ENCODE measurements at places on chromosomes 7 and 10.

- DNase-seq: no peak
Observed at GRCh38 chr7:143295870-143296269, 7.7 kb downstream of the CASP2 start.

GRCh38 chr10:61985715-61986114 lies 84.2 kb downstream of the ARID5B start:
- DNase-seq: no peak

- DNase-seq: no peak
Observed at GRCh38 chr7:55387062-55387965, 22.2 kb downstream of the LANCL2 start.

DNA sequence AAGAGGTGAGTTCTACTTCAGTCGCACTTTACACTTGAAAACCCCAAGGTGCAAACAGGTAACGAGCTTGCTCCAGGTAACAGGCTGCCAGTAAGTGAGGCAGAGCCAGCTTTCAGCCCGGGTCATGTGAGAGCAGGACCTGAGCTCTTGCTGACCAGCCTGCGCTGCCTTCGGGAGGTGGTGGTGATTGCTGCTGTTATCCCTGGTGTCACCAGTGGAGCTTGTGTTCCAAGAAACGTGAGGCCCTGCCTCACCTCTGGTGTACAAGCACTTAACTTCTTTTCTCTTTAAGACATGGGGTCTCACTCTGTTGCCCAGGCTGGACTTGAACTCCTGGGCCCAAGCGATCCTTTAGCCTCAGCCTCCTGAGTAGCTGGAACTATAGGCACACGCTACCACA lies 265.0 kb downstream of the CELF2 start:
- DNase-seq: no peak

- no peak for DNase-seq
Observed at GRCh38 chr7:11623093-11623678, 208.8 kb downstream of the THSD7A start.

DNA sequence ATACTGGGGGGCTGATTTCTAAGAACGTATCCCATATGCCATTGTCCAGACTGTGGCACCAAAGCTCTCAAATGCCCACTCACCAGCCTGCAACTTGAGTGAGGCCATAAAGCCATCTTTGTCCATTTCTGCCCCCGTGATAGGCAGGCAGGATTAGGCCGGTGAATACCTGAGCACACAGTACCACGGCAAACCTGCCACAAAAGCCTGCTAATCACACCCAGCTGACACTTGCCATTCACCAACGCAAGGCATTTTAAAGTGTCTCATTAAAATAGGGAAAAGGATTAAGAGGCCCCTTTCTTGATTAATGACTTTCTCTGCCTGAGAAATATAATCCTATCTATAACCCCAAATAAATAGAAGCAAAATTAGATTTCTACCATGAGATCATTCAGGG lies 111.4 kb upstream of the NANOS1 start:
- DNase-seq: no peak

- DNase-seq: no peak
Observed at GRCh38 chr10:106392778-106393177, 771.7 kb downstream of the SORCS1 start.

- DNase-seq: no peak
Observed at GRCh38 chr10:28211759-28212158, 91.1 kb downstream of the MPP7 start.

- DNase-seq: no peak
Observed at GRCh38 chr10:77070346-77070745, 567.3 kb downstream of the KCNMA1 start.

Measured in right renal pelvis (tissue), 4 donors.